Activated naive CD4-positive, alpha-beta T cell treated with Interleukin-2 at 50 U/mL for 16 hours (primary cell): ENCODE measurements at places on chromosomes 12 and 14.

- DNase-seq = no peak
These were observed 14.9 kb upstream of the POLR3B start for GRCh38 chr12:106342397-106343213.

GRCh38 chr12:92357584-92358261 is 212.1 kb upstream of the BTG1 start:
- no peak for DNase-seq

DNA sequence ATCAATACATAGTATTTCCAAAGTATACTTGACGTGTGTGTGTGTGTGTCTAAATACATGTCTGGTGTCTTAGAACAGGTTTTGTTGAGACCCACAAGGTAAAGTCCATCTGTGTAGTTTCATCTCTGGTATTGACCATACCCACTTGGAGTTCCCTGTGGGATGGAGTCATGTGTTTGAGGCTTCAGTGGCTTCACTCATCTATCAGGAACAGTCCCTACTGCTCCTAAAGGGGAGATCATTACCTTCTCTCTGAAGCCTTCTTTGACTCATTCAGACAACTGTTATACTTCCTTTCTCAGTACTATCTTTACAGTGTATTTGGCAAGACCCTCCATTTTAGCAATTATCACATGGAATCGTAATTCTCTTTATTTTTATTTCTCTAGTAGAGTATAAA is 14.2 kb downstream of the RAB21 start:
- no peak for DNase-seq

GRCh38 chr12:111840807-111841206 is 1.2 kb upstream of the MAPKAPK5 start:
- DNase-seq = no peak

DNA sequence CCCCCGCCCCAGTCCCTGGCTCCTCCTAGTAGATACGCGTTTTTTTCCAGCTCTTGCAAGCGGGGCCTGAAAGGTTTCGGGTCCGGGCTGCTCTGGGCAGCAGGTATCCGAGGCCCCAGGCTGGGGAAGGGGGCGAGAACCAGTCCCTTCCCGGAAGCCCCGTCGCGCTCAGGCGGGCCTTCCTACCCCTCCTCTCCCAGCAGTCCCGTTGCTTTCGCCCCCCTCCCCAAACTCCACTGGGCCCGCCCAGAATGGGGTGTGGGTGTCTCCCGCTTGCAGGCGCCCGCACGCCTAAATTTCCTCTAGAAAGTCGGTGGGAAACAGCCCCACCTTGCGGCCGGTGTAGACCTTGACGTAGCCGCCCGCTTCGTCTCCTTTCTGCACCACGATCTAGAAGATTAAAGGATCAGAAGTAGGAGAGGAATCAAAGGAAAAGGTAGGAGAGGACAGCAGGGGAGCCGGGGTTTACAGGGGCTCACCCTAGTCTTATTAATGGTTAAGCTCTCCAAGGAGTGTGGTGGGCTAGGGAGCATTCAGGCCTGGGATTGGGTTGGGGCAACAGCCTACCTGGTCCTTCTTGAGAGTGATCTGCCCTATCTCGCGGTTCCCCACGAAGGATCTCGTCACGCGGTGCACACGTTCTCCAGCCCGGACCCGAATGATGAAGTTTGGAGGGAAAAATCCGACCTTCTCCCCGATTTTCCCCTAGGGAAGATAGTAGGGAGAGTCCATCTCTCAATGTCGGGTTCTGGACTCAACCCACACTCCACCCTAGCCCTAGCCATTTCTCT is 7.3 kb downstream of the STAC3 start:
- peak; percentile 83 for DNase-seq

DNA sequence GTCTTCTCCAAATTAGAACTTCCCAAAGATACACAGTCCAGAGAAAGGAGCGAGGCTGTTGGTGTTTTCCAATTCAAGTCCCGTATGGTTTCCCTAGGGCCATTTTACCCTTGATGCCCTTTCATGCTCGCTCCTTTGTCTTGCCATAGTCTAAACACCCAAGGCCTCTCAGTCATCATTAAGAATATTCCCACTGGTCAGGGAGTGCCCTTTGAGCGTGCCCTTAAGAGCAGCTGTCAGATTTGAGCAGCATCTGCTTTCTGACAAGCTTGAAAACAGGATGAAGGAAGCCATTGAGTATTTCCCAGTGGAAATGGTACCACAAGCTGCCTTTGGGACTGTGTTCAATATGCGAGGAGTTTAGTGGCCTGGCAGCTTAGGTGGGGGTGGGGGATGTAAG is 10.4 kb upstream of the GALNT16 start:
- no peak for DNase-seq

- peak; percentile 25 for DNase-seq
These were observed 25.5 kb downstream of the NKX2-8 start for GRCh38 chr14:36556811-36557433.

DNA sequence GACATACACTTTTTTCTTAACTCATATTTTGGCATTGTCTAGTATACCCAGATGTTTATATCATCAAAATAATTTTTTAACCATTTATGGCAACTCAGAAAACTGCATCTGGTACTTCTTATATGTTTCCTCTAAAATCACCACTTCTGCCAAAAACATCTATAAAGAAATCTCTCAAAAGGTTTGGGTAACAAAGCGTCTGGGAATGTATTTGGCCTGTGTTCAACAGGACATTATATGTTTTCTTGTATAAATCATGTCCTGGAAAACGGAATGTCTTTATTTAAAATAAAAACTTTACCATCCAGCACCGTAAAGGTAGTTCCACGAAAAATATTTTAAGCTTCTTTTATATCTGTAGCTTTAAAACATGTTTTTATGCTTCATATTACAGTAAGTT is 36.1 kb upstream of the FBLN5 start:
- no peak for DNase-seq

GRCh38 chr12:68349921-68350606 is 17.9 kb upstream of the MDM1 start:
- no peak for DNase-seq

- DNase-seq = no peak
These were observed 2.1 kb upstream of the MAGOHB start for GRCh38 chr12:10615532-10615931.

- no peak for DNase-seq
These were observed 721.3 kb upstream of the USP15 start for GRCh38 chr12:61538951-61539350.

- DNase-seq = no peak
These were observed 125.3 kb downstream of the ESRRB start for GRCh38 chr14:76501156-76501720.

DNA sequence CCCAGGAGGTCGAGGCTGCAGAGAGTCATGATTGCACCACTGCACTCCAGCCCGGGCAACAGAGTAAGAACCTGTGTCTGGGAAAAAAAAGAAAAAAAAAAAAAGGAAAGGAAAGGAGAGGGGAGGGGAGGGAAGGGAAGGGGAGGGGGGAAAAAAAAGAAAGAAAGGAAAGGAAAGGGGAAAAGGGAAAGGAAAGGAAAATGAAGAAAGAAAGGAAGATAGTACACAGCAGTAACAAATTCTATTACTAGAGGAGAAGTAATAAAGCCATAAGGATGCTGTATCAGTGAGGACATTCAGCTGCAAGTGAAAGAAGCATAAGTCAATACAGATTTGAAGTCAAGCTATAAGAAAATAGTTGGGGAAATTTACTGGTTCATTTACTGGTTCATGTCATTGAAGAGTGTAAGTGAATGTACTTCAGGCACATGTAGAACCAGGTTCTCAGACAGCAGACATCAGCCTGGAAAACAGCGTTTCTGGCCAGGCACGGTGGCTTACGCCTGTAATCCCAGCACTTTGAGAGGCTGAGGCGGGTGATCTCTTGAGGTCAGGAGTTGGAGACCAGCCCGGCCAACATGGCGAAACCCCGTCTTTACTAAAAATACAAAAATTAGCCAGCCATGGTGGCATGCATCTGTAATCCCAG is 37.4 kb downstream of the NDUFA12 start:
- no peak for DNase-seq

DNA sequence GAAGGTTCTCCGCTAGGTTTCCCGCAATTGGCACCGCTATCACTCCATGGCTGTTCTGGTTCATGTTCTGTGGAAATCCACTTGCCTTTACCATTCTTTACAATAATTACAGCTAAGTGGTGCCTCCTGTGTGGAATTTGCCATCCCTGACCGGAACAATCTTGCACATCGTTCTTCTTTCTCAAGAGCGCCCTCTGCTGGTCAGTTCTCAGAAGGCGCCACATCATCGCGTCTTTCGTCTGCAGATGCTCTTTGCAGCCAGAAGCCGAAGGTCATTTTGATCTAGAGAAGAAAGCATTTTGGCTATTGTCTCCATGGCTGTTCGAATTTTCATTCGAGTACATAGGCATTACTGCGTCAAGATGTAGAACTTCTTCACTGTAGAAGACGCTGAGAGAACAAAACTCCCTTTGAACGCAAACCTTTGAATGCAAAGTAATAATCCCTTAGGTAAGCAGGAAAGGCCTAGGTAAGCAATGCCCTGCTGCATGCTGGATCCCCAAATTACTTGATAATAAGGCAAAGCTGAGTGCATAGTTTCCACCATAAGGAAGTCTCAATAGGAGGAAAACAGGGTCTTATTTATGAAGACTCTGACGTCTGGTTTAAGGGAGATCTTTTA is 10.1 kb upstream of the RTRAF start:
- peak; percentile 83 for DNase-seq

- peak; percentile 27 for DNase-seq
These were observed 5.3 kb downstream of the B4GALNT1 start for GRCh38 chr12:57627501-57628279.

DNA sequence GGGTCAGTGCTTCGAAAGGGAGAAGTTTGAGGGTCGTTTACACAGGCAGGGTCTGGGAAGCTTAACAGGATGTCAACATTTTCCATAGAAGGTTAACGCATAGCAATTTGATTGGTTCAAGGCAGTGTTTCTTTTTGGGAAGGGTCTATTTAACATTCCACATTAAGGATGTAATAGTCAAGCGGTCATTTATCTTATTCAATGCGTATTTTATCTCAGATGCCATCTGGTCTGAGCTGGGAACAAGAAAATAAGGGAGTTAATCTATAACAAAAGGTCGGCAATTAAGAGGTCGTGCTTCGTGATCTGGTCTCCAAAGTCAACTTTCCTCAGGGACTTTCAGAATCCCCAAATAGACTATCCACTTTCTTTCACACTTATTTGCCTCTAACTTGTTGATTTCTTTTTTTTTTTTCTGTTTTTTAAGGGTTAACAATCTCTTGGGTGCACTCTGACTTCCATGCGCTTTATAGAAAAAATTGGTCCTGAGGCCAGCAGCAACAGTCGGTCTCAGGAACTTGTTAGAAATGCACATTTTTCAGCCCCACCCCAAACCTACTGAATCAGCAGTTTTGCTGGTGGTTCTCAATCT is 550 bp upstream of the RESF1 start:
- DNase-seq = no peak
